ENCODE measurements at places on chromosomes 12 and 14.

DNA sequence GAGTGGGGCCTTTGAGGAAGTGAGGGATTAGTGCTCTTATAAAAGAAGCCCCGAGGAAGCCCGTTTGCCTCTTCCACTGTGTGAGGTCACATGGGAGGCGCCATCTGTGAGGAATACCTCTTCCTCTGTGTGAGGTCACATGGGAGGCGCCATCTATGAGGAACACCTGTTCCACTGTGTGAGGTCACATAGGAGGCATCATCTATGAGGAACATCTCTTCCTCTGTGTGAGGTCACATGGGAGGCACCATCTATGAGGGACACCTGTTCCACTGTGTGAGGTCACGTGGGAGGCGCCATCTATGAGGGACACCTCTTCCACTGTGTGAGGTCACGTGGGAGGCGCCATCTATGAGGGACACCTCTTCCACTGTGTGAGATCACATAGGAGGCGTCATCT, 69.7 kb downstream of the SLC24A4 start:
- no peak for DNase-seq

- no peak for DNase-seq
Measured at GRCh38 chr12:24328261-24328660, 378.8 kb upstream of the SOX5 start.

DNA sequence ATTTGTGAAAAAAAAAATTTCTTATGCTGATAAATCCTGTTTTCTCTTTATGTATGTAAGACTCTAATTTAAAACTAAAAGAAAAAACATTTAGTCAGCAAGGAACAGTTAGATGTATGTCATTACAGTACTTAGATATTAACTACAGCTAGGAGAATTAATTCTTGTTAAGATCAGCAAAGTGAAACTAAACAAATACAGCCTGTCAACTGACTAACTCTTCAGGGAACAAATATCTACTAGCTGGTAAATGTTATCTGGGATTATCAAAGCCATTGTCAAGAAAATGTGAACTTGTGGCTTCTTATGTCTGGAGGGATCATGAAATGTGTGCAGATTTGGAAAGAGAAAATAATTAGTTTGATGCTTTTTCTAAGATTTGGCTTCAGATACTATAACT, 27.5 kb downstream of the MGAT4C start:
- DNase-seq = no peak

DNA sequence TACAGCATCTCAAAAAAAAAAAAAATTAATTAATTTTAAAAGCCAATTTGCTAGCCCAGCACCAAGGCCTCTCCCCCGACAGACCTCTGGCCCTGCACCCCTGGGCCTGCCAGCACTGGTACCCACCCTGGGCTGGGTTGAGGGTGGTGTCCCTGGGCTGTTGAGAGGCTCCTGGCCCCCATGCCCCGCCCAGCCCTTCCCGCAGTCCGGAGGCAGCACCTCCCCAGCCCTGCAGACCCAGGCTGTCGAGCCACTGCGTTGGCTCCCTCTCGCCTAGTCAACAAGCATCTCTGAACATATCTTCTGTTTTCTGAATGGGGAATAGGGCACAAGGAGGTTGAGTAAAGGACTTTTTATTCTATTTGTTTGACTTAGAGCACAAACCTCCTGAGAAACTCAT, 87.1 kb downstream of the FBXL14 start:
- DNase-seq = no peak

GRCh38 chr12:89540586-89540985, 14.7 kb upstream of the POC1B start:
- no peak for DNase-seq

DNA sequence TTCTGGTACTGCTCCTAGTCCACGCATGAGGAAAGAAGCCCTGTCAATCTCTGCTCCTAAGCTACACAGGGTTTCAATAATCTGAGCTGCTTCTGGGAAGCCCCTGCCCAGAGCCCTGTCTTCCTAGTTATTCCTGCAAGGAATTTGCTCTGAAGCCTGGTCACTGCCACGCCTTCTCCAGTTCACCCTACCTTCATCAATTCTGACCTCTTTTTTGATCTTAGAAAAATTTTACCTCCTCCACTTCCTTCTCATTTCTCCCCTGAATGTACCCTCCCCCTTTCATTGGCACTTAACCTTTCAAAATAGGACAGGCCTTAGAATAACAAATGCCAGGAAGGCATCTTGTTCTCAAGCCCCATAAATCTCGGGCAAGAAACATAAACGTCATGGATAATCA, 14.9 kb upstream of the LRRK2 start:
- DNase-seq = no peak

DNA sequence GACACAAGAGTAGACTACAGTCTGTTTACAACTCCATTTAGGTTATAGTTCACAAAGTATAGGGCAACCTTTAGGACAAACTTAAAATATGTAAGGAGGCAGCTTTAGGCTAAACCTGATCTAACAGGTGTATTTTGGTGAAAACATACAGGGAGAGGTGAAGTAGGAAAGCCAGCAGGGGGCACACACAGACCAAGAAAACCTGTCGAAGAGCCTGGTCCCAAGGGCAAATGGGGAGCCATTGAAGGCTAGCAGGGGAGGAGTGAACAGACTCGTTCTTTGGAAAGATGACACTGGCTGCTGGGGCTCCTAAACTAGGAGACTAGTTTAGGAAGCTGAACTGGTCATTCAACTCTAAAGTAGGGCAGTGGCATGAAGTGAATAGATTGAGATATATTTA, 138.8 kb upstream of the WSCD2 start:
- peak; percentile 37 for DNase-seq

DNA sequence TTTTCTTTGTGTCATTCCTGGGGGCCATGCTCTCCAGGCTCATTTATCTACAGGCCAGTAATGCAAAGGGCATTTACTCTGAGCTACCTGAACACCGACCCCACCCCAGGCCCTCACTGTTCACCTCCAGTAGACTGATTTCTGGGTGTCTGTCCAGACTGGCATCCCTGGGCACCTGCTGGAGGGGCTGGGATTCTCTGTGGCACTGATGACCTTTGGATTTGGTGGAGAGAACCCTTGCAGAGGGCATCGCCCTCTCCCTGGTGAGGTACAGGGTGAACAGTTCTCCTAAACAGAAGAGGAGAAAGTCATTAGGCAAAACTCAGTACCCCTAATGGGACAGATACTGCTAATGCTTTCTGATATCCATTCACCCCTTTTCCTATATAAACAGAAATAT, 27.1 kb upstream of the RIMBP2 start:
- no peak for DNase-seq

GRCh38 chr12:104710940-104711689, 247.0 kb downstream of the SLC41A2 start:
- DNase-seq = no peak

DNA sequence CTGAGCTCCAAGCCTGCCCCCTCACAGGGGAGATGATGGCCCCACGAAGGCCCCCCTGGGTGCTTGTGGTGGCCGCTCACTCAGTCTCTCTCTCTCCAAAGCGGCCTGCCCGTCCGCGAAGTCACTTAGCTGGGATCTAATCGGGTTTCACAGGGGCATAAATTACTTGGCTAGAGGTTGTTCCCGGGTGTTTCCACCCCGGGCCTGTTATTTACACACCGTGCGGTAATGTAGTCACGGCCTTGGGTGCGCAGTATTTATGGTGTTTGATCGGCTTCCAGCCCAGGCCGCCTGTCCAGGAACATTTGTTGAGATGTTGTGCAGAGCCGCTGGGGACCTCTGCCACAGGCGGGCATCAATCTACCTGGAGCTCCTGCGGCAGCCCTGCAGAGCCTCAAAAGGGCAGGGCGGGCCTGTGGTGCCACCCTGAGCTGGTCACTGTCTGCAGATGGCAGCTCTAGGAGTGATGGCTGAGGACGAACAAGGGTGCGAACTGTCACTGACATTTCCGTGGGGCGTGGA, 91.2 kb downstream of the KIF26A start:
- no peak for DNase-seq

DNA sequence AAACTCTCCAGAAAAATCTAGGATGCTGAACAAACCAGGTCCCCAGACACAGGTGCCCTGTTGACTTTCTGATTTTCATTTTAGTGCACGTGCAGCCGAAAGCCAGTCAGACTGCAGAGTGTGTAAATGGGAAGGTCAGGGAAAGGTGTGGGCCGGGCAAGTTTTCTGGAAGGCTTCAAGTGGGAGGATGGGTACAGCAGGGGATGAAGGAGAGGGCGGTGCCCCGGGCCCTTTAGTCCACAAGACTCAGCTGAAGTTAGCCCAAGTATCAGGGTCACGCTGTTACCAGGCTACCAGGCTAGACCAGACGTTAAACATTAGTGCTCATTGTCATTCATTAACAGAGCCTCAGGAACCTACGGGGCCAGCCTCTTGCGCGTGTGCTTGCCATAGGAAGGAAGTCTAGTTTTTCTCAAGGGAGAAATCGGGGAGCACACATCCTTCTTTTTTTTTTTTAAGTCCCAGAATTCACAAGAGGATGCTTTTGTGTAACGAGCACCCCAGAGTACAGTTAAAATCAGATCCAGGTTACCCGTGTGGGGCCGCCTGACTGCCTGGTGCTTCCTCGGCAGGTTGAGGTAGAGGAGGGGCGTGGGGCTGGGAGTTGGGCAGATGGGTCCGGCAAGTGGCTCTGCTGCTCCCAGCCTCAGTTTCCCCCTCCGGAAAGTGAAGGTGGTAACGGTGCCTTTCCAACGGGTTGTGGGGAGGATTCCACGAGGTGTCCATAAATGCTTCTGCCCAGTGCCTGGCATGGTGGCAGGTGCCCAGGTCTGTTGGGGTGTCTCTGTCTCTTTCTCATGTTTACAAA, 19.1 kb downstream of the BCL7A start:
- no peak for DNase-seq

GRCh38 chr12:22029991-22030390, 16.0 kb upstream of the CMAS start:
- no peak for DNase-seq

- no peak for DNase-seq
Measured at GRCh38 chr14:55274751-55275150, 3.5 kb downstream of the FBXO34 start.

DNA sequence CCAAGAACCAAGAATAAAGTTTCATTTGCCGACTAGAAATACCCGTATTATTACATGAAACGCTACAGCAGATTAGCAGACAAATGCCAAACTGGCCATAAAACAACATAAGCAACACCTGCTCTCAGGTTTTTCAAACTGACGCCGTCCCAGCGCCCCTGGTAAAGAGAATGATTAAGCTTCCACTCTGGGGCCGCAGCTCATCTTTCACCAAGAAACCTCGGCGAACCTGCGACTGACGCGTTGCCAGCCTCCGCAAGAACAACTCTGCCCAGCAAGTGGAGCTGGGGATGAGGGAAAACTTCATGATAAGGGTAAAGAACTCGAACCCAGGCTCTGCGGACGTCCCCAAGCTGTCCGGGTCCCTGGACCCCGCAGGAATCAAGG, 530 bp downstream of the ARL1 start:
- peak; percentile 32 for DNase-seq

DNA sequence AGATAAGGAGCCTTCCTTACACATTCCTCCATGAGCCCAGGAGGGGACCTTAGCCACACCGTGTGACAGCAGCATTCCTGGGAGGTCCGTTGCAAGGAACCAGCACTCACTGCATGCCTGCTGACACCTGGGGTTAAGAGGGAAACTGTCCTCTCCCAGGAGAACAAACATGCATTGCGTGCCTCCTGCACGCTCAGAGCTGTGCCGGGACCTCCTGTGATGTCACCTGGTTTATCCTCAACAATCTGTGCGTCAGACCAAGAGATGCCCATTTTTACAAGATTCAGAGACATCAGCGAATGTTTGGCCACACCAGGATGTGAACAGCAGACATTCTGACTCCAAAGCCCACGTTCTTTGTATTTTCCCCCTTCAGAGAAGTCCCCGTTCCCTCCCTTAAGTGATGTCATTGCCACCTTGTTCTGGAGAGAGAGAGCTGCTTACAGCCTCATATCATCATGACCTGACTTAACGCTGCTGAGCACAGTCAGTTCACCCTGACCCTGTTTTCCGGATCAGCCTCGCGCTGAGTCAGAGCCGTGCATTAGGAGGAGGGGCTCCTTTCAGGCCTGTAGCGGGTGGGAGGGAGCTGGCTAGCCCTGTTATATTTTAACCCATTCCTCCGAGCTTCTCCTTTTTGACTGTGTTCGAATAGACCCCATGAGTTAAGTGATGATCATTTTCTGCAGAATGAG, 36.2 kb downstream of the TMEM120B start:
- peak; percentile 39 for DNase-seq

- no peak for DNase-seq
Measured at GRCh38 chr12:116980083-116980482, 69.3 kb downstream of the FBXW8 start.

DNA sequence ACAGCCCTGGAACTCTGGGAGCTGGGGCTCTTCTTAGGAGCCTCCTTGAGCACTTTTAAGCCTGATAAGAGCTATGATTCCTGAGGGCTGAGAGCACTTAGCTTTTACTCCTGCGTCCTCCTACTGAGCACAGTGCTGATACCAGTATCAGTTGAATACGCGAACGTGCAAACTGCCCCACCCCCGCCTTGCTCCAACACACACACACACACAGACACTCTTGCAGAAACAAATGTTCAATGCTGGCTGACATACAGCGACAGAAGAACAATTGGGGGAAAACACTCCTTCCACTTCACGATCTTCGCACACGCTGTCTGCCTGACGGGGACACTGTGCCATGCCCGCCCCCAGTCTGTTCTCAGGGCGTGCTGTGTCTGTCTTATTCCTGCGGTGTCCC, 57.2 kb upstream of the DLK1 start:
- DNase-seq = no peak

- DNase-seq = peak; percentile 41
Measured at GRCh38 chr12:92408072-92408900, 262.6 kb upstream of the BTG1 start.

DNA sequence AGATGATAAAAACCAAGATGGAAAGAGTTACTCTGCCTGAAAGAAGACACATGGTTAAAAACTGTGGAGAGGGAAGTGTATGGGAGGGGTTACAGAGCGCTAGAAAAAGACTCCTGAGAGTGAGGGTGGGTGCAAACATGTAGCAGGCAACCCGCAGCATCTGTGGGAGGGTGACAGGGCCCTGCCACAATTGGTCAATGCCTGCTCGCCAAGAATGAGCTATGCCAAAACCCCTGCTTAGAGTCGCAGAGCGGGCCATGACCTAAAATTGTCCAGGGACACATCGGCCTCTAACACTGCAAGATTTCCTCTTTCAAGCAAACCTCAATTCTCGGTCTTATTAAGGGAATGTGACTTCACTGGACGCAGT, 700 bp downstream of the PRKAG1 start:
- DNase-seq = peak; percentile 43

DNA sequence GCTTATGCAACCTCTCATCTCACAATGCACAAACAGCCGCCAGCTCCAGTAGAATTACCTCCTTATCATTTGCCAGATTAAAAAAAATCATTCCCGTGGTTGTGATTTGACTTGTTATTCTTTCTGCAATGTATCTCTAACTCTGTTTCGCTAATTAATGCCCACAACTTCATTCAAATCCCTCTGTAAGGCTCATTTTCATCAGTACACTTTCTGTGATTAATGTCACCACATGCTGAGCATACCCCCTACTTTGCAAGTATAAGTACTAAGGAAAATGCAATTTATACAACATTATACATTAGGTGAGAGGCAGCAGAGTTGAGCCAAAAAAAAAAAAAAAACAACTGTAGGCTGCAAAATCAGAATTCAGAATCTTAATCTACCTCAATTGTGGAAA, 166.0 kb downstream of the FSCB start:
- no peak for DNase-seq

Measured in activated naive CD4-positive, alpha-beta T cell treated with anti-CD3 and anti-CD28 coated beads, Interleukin-2, amount 50 U/mL, for 16 hours (primary cell).